ENCODE measurements at places on chromosomes 1 and 21. TPM values are rescaled to one million over a fixed set of nuclear protein-coding genes. Genes with fewer than 3 reads are reported as not detected.

Gene PKP1
- polyA plus RNA-seq, result 0.13 TPM

- DNase-seq, result no peak
Observed at GRCh38 chr1:157819215-157819614, 705 bp downstream of the FCRL1 start.

GRCh38 chr1:155209312-155209721 lies 822 bp downstream of the MTX1 start:
- DNase-seq, result no peak

Gene FAM43B
- polyA plus RNA-seq, result 1.2 TPM

DNA sequence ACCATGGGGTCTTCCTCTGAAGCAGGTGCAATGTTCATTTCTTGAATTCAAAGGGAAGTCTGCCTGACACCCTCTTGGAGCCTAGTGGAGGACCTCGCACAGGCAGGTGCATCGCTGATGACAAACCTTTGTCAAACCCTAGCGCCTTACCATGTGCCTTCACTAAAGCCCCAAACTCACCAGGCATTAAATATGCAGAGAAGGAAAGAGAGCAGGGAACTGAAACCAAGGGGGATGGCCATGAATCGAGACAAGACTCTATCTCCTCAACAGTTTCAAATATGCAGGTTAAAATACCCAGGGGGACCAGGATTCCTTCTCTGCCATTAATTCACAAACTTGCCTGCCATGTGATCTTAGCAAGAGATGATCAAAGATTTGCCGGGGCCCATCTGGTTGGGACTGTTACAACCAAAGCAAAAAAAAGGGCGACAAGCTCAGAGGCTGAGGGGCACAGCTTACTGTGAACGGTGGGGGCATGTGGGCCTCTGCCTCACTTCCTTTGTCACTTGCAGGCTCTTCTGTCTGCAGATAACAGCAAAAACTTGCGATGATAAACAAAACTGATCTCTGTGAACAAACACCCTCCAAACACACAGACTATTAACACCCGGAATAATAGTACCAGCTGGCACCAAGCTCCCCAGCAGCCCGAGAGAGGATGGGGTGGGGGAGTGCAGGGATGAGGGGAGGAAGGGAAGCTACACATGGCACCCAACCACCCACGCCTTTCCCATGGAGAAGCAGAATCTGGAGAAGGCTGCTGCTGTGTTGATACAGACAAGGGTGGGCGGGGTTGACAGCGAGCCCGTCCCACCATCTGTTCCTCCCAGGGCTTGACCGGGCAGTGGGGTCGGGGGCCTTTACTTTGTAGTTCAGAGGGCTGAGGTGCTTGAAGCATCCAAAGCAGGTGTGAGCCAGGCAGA lies 33.9 kb downstream of the TMEM63A start:
- no peak for DNase-seq

DNA sequence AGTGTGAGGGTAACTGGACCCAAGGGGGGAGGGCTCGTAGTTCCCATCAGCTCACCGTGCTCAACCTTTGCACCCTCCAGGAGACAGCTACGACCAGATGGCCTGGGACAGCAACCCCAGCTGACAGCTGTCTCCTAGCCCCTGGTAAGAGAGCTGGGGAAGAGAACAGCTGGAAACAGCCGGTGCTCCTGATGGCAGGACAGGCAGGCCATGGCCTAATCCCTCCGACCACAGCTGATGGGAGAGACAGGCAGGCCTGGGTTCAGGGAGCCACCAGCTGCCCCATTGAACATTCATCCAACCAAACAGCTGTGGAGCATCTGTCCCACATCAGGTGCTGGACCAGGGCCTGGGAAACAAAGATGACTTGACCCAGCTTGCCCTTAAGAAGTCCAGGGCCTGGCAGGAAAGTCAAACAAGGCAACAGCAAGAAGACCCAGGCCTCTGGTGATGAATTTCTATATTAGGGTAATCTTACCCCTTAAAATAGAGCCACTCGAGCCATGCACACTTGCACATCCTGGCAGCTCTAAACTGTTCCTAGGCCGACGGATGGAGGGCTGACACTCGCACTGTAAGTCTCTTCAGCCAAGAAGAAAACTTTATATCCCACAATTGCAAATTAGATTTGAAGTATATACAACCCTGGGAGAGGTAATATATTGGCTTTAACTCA lies 12.2 kb downstream of the OLFML2B start:
- DNase-seq, result no peak

Gene CRB1
- 2.6 TPM for polyA plus RNA-seq

GRCh38 chr1:94068096-94068998 lies 52.6 kb downstream of the ABCA4 start:
- DNase-seq, result no peak

Gene TACSTD2
- polyA plus RNA-seq, result 47.7 TPM

Gene LCE6A
- not detected for polyA plus RNA-seq

Gene PI4KB
- polyA plus RNA-seq, result 67.5 TPM

DNA sequence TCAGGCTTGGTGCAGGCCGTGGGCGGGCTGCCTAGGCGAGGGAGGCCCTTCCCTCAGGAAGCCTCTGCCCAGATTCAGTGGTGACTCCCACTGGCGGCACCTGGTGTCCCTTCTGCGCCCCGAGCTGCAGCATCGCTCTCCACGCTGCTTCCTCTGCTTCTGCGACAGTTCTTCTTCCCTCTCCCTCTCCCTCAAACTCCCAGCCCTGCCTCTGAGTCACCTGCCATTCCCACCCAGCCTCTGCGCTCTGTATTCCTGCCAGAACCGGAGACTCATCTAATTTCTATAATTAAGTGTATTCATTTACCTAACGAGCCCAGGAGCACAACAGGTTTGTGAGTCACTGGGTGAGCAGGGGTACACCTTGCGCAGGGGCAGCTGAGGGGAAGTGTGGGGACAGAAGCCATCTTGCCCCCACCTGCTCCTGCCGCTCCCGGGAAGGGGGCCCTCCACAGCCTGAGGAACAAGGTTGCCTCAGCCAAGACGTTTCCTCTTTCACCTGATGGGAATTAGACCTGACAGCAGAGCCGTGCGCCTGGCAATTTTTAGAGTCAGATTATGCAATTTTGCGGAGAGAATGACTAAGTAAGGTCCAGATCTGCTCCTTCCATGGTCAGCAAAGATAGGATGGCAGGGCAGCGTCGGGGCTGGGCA lies 19.4 kb downstream of the KCNC4 start:
- no peak for DNase-seq

DNA sequence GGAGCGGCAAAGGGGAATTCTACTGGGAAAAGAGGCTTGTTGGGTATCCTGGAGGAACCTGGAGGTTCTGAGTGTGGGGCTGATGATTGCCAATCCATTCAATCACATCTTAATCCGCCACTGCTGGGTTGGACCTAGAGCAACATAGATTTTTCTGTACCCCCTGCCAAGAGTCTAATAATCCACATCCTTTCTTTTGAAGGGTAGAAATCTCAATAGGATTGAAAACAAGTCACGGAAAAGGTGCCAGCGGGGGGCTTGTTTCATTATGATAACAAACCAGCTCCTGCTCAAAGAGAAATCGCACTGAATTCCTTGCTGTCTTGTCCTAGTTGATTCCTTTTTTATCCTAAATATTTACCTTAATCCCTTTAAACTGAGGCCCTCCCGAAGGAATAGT lies 528.5 kb downstream of the ADGRL2 start:
- no peak for DNase-seq

Gene NTMT2
- polyA plus RNA-seq, result not detected

DNA sequence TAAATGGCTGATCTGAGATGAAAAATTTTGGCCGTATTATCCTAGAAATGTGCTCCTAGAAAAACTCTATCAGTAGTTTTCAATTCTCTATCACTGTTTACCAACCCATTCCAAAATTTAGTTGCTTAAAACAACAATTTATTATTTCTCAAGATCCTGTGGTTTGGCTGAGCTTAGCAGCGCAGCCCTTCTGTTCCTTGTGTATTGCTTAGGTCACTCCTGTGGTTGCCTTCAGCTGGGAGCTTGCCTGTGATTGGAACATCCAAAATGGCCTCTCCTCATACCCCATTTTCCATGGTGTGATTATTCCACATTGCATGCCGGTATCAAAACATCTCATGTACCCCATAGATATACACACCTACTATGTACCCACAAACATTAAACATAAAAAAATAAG lies 22.8 kb upstream of the STUM start:
- no peak for DNase-seq

DNA sequence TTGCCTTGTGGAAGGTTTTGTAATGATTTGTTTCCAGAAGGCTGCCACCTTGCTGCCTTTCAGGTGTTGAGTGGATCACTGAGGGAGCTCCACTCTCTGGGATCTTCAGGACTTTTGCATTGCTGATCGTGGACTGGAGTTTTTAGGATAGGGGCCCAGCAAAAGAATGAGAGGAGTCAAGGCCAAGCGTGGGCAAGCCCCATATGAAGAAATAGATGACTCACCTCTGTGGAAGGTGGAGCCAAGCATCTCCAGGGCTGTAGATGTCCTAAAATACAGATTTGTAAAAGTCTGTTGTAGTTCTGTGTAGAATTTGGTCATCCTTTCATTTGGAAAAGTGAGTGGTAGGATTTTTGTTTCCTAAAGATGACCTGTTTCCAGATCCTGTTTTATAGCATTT lies 67.0 kb downstream of the ST3GAL3 start:
- DNase-seq, result no peak

DNA sequence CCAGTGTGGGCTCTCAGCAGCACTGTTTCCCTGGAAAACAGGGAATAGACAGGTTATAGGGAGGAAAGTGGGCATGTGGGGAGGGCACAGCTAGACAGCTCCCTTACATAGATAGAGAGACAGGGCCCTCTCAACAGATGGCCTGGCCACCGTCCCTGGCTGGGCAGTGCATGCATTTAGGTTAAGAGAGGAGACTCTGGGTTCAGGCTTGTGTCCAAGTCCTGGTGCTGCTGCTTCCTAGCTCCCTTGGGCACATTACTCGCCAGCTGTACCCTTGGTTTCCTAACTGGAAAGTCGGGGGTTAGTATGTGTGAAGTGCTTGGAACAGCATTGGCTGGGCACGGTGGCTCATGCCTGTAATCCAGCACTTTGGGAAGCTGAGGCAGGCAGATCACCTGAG lies 9.1 kb downstream of the PLOD1 start:
- no peak for DNase-seq

DNA sequence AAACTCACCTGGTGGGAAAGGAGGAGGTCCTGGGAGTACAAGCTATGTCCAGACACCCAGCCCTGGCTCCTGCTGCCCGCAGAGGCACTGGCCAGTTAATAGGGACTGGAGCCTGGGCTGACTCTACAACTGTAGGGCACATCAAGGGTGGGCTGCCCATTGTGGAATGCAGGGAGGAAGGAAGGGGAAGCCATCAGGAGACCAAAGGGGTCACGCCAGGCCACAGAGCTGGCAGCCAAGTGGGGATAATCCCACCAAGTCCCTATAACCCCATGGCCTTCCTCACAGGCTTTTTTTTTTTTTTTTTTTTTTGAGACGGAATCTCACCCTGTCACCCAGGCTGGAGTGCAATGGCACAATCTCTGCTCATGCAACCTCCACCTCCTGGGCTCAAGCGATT lies 14.7 kb downstream of the TMEM53 start:
- DNase-seq, result no peak

Gene ADAM15
- polyA plus RNA-seq, result 55.8 TPM

- no peak for DNase-seq
Observed at GRCh38 chr1:18575620-18576019, 55.0 kb upstream of the PAX7 start.

Gene PBX1
- polyA plus RNA-seq, result 177 TPM

Gene FAAP20
- 46.7 TPM for polyA plus RNA-seq

DNA sequence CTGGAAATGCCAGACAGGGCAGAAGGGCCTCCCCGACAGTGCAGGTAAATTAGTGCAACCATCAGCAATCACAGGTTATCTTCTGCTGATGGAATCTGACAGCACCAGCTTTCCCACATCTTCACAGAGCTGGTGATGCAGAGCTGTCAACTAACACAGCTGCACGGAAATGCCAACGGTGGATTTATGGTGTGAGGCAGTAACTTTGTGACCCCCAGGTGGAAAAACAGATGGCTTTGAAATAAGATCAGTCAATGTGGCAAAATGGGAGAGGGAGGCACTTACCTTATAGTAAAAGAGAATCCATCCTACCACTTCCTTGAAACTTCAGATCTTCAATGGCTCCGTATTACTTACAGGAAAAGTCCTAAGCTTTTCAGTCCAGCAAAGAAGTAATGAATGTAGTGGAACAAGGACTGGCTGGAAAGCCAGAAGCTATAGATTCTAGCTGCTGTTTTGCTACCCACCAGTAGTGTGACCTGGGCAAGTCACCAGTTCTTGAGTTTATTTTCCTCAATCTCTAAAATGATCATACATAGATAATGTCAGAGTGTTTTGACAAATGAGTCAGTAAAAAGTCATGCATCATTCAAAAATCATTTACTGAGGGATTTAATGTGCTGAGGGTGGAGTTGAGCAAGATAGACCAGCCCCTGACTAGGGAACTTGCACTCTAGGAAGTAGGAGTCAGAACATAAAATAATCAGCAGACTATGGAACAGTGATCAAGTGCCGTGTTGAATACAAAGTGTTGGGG lies 245.7 kb upstream of the JUN start:
- DNase-seq, result no peak

Gene CYP2J2
- 1.1 TPM for polyA plus RNA-seq

- no peak for DNase-seq
Observed at GRCh38 chr21:42252778-42253340, 33.9 kb downstream of the ABCG1 start.

- no peak for DNase-seq
Observed at GRCh38 chr1:23913212-23913880, at the start of gene CNR2. TSS of gene CNR2 (minus strand) at chr1:23913362. CDS start at chr1:23875617, 37,745 bp downstream.

Gene CD34
- 79.5 TPM for polyA plus RNA-seq

DNA sequence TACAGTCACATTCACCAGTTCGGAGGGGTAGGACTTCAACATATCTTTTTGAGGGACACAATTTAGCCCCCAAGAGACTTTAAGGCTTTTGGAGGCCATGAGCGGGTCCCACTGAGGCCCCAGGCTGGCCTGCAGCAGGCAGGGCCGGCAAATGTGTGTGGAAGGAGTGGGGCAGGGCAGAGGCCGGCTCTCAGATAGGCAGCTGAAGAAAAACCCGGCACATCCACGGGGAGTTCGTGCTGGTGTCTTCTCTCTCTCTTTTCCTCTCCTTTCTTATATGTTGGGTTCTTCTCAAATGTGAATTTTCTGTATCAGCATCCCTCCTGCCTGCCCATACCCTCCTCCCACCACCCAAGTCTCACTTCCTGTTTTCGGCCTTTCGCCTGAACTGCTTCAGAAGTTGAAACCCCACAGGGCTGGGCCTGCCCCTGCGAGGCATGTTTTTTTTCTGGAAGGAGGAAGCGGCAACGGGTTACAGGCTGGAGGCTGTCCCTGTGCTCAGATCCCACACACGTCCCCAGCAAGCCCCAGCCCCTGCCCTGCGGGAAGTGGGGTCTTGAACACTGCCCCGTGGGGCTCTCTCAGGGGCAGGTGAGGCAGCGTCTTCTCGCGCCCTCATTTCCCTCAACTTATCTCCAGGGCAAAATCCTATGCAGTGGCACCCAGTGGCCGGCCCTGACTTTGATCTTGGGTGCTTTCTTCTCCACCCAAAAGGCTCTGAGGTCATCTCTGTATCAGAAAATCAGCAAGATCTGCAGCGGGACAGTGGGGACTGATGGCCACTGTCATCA lies 9.7 kb upstream of the UMODL1 start:
- no peak for DNase-seq

Data from left renal cortex interstitium (tissue), 4 donors.